ENCODE measurements at places on chromosomes 2 and 18.

DNA sequence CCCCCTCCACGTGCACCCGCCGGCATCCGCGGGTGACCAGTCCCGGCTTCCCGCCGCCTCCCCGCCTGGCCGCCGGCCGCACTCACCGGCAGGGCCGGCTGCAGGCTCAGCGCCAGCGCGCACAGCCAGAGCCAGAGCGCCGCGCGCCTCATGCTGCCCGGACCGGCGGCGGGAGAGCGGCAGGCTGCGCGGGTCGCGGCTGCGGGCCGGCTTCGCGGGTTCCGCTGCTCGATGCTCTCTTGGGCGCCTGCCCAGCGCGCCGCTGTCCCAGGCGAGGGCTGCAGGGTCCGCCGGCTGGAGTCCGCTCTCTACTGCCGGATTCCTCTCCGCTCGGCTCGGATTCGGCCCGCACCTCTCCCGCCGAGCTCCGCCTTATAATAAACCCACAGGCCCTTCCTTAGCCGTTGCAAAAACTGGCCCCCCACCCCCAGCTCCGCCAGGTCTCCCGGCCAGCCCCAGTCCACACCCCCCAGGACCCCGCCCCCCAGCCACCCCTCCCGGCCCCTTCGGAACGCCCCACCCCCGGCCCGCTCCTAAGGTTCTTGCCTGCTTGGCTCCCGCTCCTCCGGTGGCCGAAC lies at the start of gene SDC1:
SDC1 (minus strand) TSS at position 415 of the 578 bp plus-strand sequence; CDS start at position 152, 263 bp downstream.
- no peak for DNase-seq

GRCh38 chr18:49230326-49230725 lies 230.1 kb downstream of the DYM start:
- DNase-seq: no peak

GRCh38 chr2:161613161-161613560 lies 11.1 kb upstream of the SLC4A10 start:
- DNase-seq: no peak

DNA sequence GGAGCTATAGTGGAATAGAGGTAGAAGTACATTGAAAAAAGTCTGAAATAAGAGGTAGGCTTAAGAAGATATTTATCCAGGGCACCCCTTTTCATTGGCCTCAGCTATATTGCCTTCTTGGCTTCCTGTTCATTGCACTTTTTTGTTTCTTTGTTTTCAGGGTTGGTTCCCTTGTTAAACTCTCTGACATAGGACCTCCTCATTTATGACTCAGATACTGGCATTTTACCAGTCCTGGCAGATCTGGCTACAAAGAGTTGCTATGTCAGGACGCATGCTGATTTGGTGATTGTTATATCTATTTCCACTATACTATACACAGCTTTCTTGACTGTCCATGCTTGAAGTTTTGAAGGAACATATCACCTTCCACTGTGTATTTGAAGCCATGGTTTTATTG lies 60.0 kb downstream of the GCA start:
- DNase-seq: no peak

GRCh38 chr18:62438018-62438329 lies 84.9 kb upstream of the ZCCHC2 start:
- DNase-seq: no peak

- DNase-seq: peak; percentile 5
These were observed 577 bp downstream of the EHBP1 start for GRCh38 chr2:62705859-62706720.

- no peak for DNase-seq
These were observed 56.0 kb downstream of the AGAP1 start for GRCh38 chr2:235549735-235550377.

DNA sequence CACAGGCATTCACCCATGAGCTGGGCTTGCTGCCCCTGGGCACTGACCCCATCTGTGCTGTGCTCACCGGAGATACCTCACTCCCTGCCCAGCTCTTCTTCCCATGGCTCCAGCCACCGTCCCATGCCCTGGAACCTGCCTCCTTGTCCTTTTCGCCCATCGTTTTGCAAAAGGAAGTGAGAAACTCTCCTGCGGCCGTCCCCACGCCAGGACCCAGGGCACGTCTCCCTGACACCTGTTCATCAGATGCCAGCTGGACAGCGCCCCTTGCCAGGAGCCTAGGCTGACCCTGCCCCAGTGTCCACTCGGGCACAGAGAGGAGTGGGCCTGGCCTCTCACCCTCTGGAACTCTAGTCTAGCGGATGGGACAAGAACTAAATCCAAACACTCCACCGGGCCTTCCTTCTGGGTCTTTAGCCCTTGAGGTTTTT lies 238.6 kb downstream of the SEPTIN10 start:
- DNase-seq: no peak

All from naive thymus-derived CD8-positive, alpha-beta T cell (primary cell).